ENCODE measurements at places on chromosomes 4 and X.

DNA sequence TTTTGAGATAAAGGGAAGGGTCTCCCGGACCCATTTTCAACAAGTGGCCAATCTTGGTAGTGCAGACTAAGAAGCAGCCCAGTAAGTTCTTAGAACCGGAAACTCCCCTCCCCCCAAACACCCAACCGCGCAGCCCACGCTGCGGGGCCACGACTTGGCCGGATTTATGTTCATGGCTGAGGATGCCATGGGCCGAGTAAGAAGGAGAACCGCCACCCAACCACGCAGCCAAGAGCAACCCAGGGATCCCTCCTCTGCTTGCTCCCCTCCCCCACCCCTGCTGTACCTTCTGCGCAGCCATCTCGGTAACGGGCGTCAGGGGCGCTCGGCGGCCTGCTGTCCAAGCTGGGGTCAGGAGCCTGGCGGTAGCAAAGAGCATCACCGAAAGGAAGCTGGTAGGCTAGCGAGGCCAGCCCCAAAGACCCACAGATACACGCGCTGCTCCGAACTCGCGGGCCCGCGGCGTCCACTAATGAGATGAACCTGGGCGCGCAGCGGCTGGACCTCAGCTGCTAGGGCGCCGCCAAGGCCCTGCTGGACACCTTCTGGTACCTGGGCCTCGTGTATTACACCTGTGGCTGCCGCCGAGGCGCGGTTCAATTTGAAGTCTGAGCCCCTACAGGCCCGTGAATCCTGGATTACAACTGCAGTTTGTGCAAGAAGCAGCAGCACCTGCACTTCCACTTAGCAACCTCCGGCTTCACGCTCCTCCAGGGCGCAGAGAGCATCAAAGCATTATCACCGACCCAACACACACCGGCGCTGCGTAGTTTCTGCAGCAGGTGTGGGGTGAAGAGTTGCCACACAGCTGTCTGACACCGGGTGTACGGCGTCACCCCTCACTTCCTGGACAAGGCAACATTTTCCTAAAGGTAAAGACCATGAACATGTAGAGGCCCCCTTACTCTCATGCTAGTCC is 63.4 kb downstream of the NUDT10 start:
- DNase-seq = peak; percentile 63
- peak overlapping the region; percentile 92 for H3K27ac ChIP-seq
- peak overlapping the region; percentile 90 for H3K4me3 ChIP-seq
- no peaks in the 10 kb centered on the region for H3K27me3 ChIP-seq

- no peak overlapping the region for H3K27ac ChIP-seq
- H3K4me3 ChIP-seq = no peak overlapping the region
- H3K4me1 ChIP-seq = peaks cover 8% of the 10 kb centered on the region
- no peak for DNase-seq
Measured at GRCh38 chrX:24339911-24340310, 20.5 kb upstream of the SUPT20HL1 start.

- H3K27me3 ChIP-seq = no peaks in the 10 kb centered on the region
- peak overlapping the region; percentile 39 for H3K4me3 ChIP-seq
- H3K4me1 ChIP-seq = peaks cover 37% of the 10 kb centered on the region
- no peak overlapping the region for H3K27ac ChIP-seq
- no peak for DNase-seq
- peaks cover 46% of the 10 kb centered on the region for H3K36me3 ChIP-seq
Measured at GRCh38 chr4:109574931-109575804, 15.1 kb downstream of the MCUB start.

DNA sequence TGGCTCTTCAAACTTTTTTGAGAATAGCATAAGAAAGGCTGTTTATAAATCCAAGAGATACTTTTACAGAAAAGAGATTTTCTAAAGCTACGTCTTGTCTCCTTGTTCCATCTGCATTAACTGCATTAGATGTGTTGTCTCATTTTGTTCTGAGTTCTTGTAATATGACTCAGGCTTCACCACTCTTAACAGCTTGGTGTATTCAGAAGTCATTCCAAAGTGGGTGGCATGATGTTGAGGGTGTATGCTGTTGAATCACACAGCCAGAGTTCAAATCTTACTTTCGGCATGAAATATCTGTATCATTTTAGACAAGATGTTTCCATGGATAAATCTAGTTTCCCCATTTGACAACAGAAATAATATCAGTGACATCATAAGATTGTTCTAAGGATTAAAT is 30.1 kb downstream of the SYTL5 start:
- no peak for DNase-seq
- no peaks in the 10 kb centered on the region for H3K4me1 ChIP-seq
- H3K27ac ChIP-seq = no peak overlapping the region
- peaks cover 4% of the 10 kb centered on the region for H3K27me3 ChIP-seq

- no peak overlapping the region for H3K4me3 ChIP-seq
- H3K27ac ChIP-seq = no peak overlapping the region
- H3K4me1 ChIP-seq = no peaks in the 10 kb centered on the region
- no peaks in the 10 kb centered on the region for H3K36me3 ChIP-seq
- no peak for DNase-seq
Measured at GRCh38 chr4:149718500-149718899, 97.1 kb downstream of the IQCM start.

GRCh38 chrX:51779306-51779705 is 36.1 kb downstream of the GSPT2 start:
- H3K27ac ChIP-seq = no peak overlapping the region
- H3K4me3 ChIP-seq = no peak overlapping the region
- DNase-seq = no peak
- no peaks in the 10 kb centered on the region for H3K4me1 ChIP-seq

GRCh38 chr4:7160951-7161440 is 31.3 kb upstream of the SORCS2 start:
- no peak overlapping the region for H3K27ac ChIP-seq
- no peak overlapping the region for H3K4me3 ChIP-seq
- DNase-seq = peak; percentile 15
- H3K27me3 ChIP-seq = peaks cover 24% of the 10 kb centered on the region
- H3K36me3 ChIP-seq = no peaks in the 10 kb centered on the region
- no peaks in the 10 kb centered on the region for H3K4me1 ChIP-seq

DNA sequence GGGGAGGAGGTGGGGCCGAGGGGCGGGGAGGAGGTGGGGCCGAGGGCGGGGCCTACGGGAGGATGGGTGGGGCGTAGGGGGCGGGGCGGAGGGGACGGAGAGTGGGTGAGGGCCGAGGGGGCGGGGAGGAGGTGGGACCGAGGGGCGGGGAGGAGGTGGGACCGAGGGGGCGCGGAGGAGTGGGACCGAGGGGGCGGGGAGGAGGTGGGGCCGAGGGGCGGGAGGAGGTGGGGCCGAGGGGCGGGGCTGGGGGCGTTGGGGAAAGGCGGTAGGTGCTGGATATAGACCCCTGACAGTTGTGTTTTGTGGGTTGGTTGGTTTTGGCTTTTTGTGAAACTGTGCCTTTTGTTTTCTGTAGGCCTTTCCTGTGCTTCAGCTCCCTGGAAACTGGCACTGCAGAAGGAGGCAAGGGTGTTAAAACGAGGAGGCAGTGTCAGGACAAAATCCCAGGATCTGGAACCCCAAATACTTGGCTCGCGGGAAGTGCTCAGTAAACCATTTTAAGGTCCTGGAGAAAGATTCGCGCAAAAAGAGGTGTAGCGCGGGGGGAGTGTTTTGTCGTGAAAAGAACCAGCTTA is 580 bp upstream of the MMGT1 start:
- peaks cover 6% of the 10 kb centered on the region for H3K27me3 ChIP-seq
- peaks cover 5% of the 10 kb centered on the region for H3K36me3 ChIP-seq
- DNase-seq = peak; percentile 59
- H3K27ac ChIP-seq = peak overlapping the region; percentile 25

- no peaks in the 10 kb centered on the region for H3K4me1 ChIP-seq
- no peaks in the 10 kb centered on the region for H3K27me3 ChIP-seq
- H3K36me3 ChIP-seq = no peaks in the 10 kb centered on the region
- no peak overlapping the region for H3K4me3 ChIP-seq
- no peak for DNase-seq
Measured at GRCh38 chr4:119034276-119035008, 101.2 kb upstream of the MYOZ2 start.

- H3K4me3 ChIP-seq = no peak overlapping the region
- peaks cover 9% of the 10 kb centered on the region for H3K27me3 ChIP-seq
- peaks cover 4% of the 10 kb centered on the region for H3K4me1 ChIP-seq
- DNase-seq = no peak
Measured at GRCh38 chrX:38351346-38351745, 1.1 kb upstream of the OTC start.

DNA sequence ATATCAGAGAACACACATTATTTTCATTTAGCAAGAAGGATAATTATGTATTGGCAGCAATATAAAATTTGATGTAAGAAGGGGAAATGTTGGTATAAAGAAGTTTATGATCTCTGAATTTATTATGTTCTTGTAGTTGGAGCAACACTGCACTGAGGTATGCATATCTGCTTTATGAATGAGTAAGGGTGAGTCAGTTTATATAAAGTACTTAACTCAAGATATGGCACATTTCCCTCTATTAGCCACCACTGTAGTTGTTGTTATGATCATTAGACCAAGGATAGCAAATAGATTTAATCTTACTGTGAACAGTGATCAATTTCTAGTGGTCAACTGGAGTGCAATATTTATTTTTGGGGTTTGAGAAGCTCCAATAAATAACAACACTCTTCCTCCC is 66.6 kb downstream of the SNX25 start:
- H3K4me1 ChIP-seq = peaks cover 1% of the 10 kb centered on the region
- H3K4me3 ChIP-seq = no peak overlapping the region
- peaks cover 10% of the 10 kb centered on the region for H3K36me3 ChIP-seq
- no peak for DNase-seq
- H3K27me3 ChIP-seq = no peaks in the 10 kb centered on the region

GRCh38 chrX:107935200-107935599 is 47.0 kb downstream of the TEX13B start:
- H3K27me3 ChIP-seq = peaks cover 14% of the 10 kb centered on the region
- no peak for DNase-seq
- H3K4me3 ChIP-seq = no peak overlapping the region
- no peaks in the 10 kb centered on the region for H3K4me1 ChIP-seq
- H3K27ac ChIP-seq = no peak overlapping the region

- peaks cover 11% of the 10 kb centered on the region for H3K4me1 ChIP-seq
- no peaks in the 10 kb centered on the region for H3K36me3 ChIP-seq
Measured at GRCh38 chrX:49910344-49910743, 12.1 kb upstream of the CLCN5 start.

DNA sequence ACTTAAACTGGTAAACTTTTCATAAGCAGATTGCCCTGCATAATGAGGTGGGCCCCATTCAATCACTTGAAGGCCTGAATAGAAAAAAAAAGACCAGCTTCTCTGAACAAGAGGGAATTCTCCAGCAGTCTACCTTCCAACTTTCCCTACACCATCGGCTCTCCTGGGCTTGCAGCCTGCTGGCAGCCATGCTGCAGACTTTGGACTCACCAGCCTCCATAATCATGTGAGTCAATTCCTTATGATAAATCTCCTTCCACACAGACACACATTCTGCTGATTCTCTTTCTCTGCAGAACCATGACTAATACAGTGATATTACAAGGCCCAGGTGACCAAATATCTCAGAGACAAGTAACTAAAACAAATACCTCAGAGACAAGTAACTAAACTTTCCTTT is 113.8 kb upstream of the WDR17 start:
- H3K4me3 ChIP-seq = no peak overlapping the region
- no peak overlapping the region for H3K27ac ChIP-seq
- DNase-seq = no peak
- no peaks in the 10 kb centered on the region for H3K4me1 ChIP-seq
- H3K36me3 ChIP-seq = no peaks in the 10 kb centered on the region

DNA sequence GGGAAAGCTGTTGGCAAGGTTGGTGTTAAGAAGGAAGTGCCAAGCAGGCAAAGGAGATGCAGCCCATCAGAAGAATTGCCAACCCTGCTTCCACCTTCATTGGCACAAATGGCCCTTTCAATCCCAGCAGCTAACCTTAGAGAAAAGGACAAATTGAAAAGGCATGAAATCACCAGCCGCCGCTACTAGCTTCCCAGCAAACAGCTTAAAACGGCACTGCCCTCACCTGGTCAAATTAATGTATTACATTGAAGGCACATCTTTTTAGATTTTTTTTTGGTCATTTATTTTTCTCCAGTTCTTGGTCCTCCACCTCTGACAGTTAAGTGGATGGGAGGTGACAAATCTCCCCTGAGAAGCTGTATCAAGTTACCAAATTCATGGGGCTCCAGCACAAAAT is 51.0 kb upstream of the NHSL2 start:
- H3K4me3 ChIP-seq = no peak overlapping the region
- no peaks in the 10 kb centered on the region for H3K36me3 ChIP-seq
- H3K27ac ChIP-seq = no peak overlapping the region
- H3K27me3 ChIP-seq = peaks cover 7% of the 10 kb centered on the region
- no peak for DNase-seq

DNA sequence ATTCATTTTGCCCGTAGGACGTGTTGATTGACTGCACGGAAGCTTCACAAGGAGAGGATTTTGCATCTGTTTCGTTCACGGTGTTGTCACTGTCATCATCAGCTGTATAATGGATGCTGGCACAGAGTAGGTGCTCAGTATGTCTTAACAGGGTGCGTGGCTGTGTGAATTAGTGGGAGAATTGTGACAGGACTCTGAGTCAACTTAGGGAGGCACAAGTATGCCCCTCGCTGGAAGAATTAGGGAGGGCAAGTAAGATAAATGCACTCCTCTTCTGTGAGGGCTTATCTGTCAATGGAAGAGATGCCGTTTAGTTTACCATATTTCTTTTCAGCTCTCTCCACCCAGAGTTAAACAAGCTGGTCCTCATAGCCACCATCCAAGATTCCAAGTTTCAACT is 107.2 kb downstream of the TRIML1 start:
- no peaks in the 10 kb centered on the region for H3K36me3 ChIP-seq
- no peak overlapping the region for H3K27ac ChIP-seq
- H3K4me1 ChIP-seq = no peaks in the 10 kb centered on the region
- H3K27me3 ChIP-seq = no peaks in the 10 kb centered on the region
- no peak overlapping the region for H3K4me3 ChIP-seq

DNA sequence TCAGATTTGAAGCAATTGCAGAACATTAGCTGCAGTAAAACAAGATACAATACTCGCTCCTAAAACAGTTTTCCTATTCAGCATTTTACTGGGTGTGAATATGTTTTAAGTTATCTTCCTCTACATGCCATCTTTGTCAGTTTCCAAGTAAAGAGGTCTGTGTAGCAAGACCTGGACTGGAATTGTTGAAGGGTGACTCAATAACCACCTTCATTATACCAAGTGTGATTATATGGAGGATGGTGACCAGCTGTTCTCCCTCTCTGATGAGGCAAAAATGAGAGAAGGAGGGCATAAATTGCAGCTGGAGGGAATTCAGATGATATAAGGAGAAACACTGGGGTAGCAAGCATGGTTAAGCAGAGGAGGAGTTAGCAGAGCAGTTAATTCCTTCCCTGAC is 922.1 kb upstream of the SLIT2 start:
- H3K4me3 ChIP-seq = no peak overlapping the region
- no peaks in the 10 kb centered on the region for H3K4me1 ChIP-seq
- DNase-seq = no peak
- H3K27ac ChIP-seq = no peak overlapping the region
- no peaks in the 10 kb centered on the region for H3K27me3 ChIP-seq
- no peaks in the 10 kb centered on the region for H3K36me3 ChIP-seq

DNA sequence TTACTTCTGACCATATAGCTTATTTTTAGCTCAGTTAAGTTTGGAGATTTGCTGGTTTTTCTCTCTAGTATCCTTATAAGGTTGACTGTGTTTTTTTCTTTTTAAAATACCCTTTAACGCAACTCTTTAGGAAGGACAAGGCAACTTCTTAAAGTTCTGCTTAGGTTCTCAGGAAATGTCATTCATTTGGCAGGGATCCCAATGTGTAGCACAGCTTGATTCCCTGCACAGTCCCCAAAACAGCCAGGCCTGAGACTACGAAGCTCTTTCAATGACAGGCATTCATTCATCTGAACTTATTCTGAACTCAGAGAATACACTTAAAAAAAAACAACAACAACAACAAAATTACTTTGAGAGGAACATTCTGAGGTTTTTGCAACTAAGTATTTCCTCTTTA is 1765.8 kb downstream of the PCDH7 start:
- H3K4me1 ChIP-seq = no peaks in the 10 kb centered on the region
- no peaks in the 10 kb centered on the region for H3K36me3 ChIP-seq
- no peak overlapping the region for H3K4me3 ChIP-seq
- DNase-seq = no peak
- no peaks in the 10 kb centered on the region for H3K27me3 ChIP-seq
- no peak overlapping the region for H3K27ac ChIP-seq

All from activated naive CD8-positive, alpha-beta T cell treated with anti-CD3 and anti-CD28 coated beads, Interleukin-2, amount 10 ng/mL, durations not matched to agents 7 days and 5 days (primary cell).